ENCODE measurements at places on chromosomes 12 and 14.

DNA sequence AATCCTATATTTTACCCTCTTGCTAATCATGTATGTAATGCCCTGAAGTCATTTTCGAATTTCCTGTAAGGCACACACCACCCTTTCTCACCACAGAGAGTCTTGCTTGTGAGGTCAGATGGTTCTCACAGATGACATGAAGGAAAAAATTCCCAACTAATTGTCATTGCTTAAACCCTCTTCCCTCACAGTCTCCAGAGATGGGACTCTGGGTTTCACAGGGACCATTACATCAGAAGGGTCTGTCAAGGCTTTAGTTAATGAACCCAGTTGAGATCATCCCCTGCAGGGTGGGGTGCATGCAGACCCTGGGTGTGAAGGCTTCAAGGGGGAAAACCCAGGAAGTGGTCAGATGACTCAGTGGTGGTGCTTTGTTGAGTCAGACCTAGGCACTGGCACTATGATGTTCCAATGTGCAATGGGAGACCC is 229.6 kb downstream of the BCAT1 start:
- DNase-seq: no peak

DNA sequence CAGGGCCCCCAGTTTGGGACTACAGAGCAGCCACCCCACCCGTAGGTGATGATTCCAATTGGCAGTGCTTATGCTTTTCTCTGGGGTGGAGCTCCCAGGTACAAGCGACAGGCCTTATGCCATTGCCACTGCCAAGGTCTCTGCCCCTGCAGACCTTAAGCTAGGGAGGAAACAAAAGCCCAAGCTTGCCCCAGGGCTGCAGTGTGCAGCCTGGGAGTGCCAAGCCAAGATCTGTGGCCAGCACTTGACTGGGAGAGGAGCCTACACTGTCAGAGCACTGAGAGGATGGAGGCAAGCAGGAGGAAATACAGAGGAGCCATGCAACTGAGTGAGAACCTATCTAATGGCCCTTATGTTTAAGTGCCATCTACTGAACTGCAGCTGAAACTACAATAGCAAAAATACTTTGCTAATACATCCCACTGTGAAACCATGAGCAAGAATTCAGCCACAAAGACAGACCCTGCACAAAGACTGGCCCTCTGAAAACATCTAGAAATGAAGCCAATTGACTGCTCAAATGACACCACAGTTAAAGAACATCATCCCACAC is 17.7 kb upstream of the ASCL1 start:
- no peak for DNase-seq

DNA sequence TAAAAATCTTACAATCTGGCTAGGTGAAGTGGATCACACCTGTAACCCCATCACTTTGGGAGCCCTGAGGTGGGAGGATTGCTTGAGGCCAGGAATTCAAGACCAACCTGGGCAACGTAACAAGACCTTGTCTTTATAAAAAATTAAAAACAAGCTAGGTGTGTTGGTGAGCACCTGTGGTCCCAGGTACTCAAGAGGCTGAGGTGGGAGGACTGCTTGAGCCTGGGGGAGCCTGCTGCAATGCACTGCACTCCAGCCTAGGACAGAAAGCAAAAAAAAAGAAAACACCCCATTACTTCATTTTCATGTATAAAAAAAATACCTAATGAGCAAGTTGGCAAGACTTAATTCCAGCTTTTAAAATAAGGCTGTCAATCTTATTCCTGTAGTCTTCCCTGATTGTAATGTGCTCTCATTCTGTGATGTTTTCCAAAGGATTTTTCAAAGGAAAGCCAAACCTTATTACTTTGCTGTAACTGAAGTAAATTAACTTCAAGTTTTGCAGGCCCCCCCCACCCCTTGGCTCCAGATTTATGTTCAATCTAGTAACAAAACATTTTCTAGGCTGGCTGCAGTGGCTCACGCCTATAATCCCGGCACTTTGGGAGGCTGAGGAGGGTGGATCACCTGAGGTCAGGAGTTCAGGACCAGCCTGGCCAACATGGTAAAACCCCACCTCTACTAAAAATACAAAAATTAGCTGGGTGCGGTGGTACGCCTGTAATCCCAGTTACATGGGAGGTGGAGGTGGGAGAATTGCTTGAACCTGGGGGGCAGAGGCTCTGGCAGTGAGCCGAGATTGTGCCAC is 3.3 kb upstream of the ZCCHC8 start:
- no peak for DNase-seq

DNA sequence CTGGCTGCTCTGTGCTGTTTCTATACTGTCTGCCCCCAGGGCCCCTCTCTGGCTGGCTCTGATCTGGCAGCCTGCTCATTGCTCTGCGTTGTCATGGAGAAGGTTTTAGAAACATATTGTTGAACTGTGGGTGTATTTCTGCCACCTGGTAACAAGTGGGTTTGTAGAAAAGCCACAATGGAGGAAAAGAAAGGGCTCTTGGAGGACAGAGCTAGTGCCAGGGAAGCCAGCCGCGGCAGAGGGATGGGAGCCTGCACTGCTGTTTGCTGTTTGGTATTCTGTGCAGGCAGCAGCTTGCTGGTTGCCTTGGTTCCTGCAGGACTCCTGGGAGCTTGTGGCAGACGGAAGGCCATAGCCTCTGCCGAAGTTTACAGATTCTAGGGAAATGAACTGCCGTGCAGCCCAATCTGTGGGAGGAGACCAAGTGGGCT is 15.1 kb downstream of the CCDC177 start:
- no peak for DNase-seq

- DNase-seq: no peak
These were observed 22.9 kb downstream of the SAMD4A start for GRCh38 chr14:54589843-54590242.

GRCh38 chr12:30624009-30624408 is 71.7 kb downstream of the IPO8 start:
- DNase-seq: no peak

- DNase-seq: no peak
These were observed 103.8 kb upstream of the VRK1 start for GRCh38 chr14:96693252-96693820.

- peak; percentile 92 for DNase-seq
These were observed at the start of gene PPP4R4 for GRCh38 chr14:94173885-94174603. PPP4R4 (plus strand) TSS chr14:94174322; CDS start chr14:94174466, 144 bp downstream.

GRCh38 chr12:109266106-109266879 is 42.8 kb downstream of the FOXN4 start:
- no peak for DNase-seq

DNA sequence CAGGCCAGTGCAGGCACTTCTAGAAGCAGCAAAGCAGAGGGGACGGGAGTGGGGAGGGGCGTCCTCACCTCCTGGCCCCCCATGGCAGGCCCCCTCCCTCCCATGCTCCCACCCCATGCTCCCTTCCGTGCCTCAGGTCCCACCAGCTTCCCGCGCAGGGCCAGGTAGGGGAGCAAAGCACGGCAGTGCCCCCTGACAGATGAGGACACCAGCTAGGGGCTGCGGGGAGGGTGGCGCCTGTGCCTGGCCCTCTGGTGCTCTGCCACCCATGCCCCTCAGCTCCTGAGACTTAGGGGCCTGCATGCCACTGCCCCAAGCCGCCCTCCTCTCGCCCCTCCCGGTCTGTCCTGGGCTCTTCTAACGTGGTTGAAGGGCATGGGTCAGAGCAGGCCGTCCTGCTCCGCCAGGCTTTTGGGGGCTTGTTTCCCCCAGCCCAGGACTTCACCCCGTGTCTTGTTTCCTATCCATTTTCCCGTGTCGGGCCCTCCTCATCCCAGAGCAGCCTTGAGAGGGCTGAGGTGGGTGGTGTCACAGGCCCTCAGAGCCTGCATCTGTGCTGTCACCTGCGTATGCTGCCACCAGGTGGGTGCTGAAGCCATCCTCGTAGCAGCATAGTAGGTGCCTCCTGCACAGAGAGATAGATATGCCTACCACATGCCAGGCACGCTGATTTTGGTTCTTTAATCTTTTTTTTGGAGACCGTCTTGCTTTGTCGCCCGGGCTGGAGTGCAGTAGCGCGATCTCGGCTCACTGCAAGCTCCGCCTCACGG is 10.2 kb downstream of the TRMT61A start:
- DNase-seq: no peak

- DNase-seq: peak; percentile 22
These were observed 135.9 kb downstream of the TMEM30B start for GRCh38 chr14:61145034-61145902.

DNA sequence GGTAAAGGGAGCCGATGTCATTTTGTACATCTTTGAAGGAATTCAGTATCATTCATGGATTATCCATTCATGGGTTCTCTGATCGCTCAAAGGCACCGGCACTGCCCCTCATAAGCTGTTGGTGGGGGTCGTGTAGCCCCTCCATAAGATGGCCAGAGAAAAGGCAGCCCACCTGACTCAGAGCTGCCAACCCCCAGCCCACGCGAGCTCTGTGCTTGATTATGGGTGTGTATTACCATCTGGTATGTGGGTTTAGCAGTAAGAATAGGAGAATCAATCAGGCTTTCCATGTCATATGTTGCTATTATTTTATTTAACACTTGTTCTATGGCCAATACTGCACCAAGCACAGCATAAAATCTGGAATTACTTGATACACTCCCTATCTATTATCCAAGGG is 32.1 kb upstream of the AMIGO2 start:
- DNase-seq: no peak

DNA sequence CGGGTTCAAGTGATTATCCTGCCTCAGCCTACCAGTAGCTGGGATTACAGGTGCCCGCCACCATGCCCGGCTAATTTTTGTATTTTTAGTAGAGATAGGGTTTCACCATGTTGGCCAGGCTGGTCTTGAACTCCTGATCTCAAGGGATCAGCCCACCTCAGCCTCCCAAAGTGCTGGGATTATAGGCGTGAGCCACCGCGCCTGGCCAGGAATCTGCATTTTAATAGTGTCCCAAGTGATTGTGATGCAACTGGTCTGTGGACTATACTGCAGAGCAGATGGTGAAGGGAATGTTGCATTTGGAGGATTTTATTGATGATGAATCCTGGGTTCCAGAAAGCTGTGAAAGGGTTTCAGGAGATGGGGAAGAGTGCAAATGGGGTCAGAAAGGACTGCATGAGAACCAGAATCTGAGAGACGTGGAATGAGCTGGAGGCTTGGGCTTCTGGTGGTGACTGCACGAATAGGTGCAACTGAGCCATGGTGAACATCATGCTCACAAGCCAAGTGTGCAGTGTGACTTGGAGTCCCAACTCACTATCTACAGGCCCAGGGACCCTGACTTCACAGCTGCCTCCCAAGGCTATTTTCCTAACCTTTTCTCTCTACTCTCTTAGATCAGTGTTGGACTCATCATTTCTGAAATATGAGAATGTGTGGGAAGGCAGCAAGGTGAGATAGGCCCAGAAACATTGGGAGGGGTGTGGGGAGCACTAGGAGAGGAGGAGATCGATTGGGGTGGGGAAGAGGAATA is 4.5 kb downstream of the RPS26 start:
- no peak for DNase-seq

DNA sequence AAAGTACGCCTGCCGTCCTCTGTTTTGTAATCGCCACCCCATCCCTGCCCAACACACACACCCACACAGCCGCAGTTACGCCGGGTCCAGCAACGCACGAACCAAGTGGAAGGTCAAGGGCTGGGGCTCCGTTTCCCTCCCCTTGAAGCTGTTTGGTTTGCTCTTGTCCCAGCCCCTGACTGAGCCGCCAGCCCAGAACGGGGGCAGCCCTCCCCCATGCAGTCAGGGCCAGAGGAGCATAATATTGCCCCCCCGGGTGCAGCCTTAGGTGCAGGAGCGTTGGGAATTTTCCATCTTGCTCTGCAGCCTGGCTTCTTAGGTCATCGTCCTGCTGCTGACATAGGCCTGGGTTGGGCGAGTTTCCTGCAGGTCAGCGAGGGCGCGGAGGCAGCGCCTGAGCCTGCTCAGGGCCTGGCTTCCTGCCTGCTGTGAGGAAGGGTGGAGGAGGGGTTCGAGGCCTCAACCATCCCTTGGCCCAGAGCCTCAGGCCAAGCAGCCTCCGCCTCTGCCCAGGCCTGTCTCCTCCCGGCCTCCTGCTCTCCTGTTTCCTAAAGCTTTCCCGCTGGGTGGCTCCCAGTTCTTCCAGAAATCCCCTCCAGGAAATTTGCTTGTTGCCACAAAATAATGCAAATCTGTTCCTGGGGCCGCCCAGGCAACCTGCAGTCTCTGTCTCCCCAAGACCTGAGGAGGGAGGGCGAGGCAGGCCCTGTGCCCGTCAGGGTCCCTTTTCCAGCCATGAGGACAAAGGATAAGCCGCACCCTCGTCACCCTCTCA is 44.5 kb downstream of the PSMA6 start:
- peak; percentile 97 for DNase-seq
